ENCODE measurements at places on chromosomes 1 and 21.

GRCh38 chr1:220888417-220888986 is 9.3 kb downstream of the HLX start:
- no peak for DNase-seq

GRCh38 chr1:56320464-56321149 is 258.8 kb downstream of the PLPP3 start:
- DNase-seq, result no peak

DNA sequence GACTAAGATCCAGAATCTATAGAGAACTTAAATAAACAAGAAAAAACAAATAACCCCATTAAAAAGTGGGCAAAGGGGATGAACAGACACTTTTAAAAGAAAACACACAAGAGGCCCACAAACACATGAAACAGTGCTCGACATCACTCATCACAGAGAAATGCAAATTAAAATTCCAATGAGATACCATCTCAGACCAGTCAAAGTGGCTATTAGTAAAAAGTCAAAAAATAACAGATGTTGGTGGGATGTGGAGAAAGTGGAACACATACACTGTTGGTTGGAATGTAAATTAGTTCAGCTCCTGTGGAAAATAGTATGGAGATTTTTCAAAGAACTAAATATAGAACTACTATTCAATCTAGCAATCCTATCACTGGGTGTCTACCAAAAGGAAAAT is 143.1 kb downstream of the IFI44 start:
- no peak for DNase-seq

DNA sequence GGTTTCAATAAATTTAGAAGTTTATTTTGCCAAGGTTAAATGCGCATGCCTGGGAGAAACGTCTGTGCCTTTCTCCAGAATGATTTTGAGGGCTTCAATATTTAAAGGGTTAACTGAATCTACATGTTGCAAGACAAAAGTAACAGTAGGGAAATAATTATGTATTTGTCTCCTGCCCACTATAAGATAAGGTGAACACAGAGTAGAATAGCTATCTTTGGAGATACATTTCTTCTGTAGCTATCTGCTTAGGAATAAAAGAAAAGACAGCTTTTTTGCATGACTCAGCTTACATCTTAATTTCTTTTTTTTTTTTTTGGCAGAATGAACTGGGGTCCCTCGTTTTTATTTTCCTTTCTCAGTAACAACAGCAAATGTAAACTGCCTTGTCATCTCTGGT is 1351.6 kb downstream of the AMY1C start:
- DNase-seq, result no peak

GRCh38 chr1:232611834-232612233 is 18.1 kb downstream of the SIPA1L2 start:
- no peak for DNase-seq

DNA sequence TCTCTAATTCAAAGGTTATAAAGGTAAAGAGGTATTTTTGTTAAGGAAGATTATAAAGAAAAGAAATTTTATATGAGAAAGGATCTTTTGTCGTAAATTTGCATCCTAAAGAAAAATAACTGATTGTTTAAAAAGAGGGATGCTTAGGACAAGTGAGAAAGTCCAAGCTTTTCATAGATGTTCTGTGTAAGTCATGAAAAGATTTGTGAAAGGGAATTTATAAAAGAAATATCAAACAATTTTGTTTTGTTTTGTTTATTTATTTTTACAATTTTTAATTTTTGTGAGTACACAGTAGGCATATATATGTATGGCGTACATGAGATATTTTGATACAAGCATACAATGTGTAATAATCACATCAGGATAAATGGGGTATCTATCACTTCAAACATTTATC is 145.2 kb downstream of the ADSS2 start:
- no peak for DNase-seq

GRCh38 chr1:227928811-227929375 is 18.8 kb downstream of the WNT9A start:
- DNase-seq, result no peak

DNA sequence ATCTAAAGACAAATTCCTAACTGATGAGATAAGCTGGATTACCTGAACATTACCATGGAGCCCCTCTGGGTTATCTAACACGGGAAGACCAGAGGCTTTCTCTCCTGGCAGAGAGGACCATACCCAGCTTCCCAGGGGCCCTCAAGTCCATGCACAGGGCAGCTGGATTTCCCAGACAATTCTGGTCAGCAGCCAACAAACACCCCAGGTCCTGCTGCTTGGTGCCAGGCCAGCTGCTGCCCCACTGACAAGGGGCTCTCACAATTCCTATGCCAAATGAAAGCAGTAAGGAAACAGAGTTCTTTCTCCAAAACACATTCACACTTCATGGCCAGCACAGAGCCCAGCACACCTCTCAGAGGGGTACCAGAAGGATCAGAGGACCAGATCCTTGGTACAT is 114.2 kb downstream of the HLCS start:
- DNase-seq, result no peak

DNA sequence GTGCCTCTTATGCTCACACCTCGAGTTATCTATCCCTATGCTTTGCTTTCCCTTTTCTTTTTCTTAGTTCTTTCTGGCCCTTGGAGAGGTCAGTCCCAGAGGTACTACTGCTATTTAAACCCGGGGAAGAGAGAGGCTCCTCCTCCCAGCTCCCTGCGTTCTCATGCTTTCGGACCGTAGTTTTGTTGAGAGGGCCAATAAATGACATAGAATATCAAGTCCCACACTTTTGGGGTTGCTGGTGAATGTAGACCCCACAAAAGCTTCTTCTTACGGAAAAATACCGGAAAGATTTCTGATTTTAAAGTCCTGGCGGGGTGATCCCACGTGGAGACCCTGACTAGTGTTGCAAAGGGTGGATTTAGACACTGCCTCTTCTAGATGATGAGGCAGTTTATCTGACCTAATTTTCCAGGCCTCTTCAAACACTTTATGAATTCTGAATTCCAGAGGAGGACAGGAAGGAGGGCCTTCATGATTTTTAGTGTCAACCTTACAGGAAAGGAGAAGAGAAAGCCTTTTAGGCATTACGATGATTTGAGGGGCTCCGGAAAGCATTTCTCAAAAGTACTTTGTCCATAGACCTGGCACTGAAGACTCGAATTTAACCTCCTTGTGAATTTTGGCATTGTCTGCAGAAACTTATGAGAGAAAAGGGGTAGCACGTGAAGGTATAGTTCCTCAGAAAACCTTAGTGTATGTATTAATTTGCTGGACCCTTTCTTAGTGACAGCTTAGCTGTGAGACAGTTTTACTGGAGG is 694 bp downstream of the TMEM167B start:
- no peak for DNase-seq

DNA sequence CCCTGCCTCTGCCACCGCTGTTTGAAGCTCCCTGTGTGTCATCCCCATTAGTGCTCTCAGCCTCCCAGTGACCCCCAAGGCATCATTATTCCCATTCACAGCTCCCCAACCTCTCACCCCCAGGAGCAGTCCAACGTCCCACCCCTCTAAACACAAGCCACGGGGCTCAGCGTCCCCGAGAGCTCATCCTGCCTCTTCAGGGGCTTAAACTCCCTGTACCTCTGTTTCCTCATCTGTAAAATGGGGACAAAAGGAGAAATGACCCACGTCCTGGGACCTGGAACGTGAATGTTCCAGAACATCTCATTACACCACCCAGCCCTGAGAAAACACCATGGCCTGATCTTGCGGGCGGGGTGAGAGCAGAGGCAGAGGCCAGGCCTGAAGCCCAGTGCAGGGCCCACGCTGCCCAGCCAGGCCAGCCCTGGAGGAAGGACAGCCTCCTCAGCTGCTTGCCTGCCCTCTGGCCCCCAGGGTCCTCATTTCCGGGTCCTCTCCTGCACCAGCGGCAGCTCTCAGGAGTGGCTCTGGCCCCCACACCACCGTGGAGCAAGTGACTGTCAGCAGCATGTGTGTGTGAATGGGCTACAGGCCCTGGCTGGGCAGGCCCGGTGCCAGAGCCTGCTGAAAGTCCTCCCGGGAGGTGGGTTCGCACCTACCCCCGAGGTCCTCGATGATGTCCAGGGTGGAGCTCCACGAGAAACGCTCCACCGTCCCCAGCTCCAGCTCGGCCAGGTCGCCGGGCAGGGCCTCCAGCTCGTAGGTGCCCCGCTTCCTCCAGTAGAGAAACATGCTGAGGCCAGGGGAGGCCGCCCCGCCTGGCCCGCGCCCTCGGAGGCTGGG is 14.1 kb upstream of the PLEKHG5 start:
- no peak for DNase-seq

DNA sequence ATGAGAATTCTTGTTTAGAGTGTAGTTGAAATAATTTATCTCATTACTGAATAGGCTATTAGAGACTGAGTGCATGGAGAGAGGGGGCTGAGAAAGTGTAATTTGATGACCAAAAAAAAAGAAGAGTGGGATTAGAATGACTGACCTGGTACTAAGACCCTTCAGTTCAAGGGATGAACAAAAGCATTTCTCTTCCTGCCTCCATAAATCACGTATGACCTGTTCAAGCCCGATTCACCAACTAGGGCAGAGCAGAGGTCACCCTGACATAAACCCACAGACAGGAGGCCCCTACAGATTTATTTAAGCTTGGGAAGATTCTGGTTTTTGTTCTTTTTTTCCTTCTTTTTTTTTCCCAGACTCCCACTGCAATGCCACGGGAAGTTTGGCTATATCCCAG is 123.7 kb upstream of the COP1 start:
- DNase-seq, result no peak

- DNase-seq, result no peak
Observed at GRCh38 chr21:35216996-35217395, 167.9 kb upstream of the RUNX1 start.

DNA sequence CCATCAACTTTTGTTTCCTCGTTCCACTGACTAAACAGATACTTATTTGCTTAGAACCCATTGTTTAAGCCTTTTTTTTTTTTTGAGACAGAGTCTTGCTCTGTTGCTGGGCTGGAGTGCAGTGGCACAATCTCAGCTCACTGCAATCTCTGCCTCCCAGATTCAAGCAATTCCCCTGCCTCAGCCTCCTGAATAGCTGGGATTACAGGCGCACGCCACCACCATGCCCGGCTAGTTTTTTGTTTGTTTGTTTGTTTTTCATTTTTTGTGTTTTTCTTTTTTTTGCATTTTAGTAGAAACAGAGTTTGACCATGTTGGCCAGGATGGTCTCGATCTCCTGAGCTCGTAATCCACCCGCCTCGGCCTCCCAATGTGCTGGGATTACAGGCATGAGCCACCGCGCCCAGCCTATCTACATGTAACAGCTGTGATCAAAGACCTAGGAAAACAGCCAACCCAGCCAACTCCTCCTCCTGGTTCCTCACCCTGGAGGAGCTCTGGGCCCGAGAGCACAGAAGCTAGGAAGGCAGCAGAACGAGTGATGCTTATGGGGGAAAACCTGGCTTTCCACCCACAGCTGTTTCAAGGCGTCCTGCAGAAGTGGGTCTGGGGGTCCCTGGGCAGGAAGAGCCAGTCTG is 32.9 kb downstream of the KCNN3 start:
- DNase-seq, result no peak

GRCh38 chr21:21436012-21436534 is 437.9 kb downstream of the NCAM2 start:
- no peak for DNase-seq

DNA sequence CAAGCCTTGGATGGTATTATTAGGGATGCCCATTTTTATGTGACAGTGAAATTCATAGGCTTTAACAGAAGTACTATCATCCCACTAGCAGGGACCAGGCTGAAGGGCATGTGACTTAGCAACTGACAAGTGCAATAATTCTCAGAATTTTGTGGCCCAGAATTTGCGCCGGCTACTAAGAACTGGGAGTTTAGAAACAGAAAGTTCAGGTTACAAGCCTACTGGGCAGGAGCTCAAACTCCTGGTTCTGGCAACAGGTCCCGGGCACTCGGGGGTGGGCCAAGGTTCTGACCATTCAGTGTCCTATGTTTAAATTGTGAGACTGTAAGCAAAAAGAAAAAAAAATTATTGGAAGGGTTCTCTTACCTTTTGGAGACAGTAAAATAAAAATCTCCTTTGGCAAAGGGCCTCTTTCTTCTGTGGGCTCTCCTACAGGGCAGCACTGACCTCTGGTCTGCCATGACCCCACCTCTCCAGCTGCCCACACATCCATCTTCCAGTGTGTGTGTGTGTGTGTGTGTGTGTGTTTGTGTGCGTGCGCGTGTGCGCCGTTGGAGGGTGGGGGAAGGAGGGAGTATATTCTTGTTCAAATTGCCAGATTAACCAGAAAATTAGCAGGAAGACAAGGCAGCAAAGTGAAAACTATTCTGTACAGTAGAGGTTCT is 26.1 kb downstream of the IRF2BP2 start:
- no peak for DNase-seq

GRCh38 chr1:208175508-208175895 is 68.7 kb downstream of the PLXNA2 start:
- no peak for DNase-seq

DNA sequence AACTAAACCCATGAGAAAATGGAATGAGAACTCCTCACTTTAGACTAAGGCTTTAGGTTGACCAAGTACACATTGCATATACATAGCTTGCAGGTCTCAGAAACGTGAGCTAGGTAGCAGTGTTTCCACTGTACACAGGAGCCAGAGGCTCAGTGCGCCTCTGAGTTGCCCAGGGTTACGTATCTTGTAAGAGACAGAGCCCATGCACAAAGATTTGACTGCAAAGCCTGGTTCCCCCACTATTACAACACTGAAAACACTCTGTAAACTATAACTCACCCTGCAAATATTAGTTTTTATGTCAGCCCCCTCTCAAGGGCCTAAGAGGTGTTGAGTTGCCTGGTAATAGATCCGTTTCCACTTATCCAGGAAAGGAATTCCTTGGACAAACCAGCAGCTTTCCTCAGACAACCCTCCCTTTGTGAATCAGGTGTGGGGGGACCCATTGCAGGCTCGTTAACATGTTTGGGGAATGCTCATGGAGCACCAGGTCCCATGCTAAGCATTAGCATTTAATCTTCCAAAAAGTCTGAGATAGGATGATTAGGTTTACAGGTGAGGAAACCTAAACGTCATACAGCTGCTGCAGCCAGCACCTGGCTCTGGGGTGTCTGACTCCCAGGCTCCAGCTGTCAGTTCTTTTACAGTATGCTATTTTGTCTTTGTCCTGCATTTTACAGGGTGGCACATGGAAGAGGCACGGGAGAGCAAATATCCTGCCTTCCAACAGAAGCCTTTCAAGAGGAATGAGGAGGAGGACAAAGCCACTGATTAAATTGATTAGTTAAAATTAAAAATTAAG is 25.7 kb downstream of the TENT5C start:
- no peak for DNase-seq

- DNase-seq, result peak; percentile 40
Observed at GRCh38 chr1:2801535-2802291, at the start of gene TTC34. TTC34 (minus strand) TSS chr1:2801693; CDS start chr1:2800827, 866 bp downstream.

- no peak for DNase-seq
Observed at GRCh38 chr1:87673309-87673708, 344.6 kb downstream of the LMO4 start.

GRCh38 chr1:30284226-30284625 is 439.2 kb downstream of the MATN1 start:
- DNase-seq, result no peak

DNA sequence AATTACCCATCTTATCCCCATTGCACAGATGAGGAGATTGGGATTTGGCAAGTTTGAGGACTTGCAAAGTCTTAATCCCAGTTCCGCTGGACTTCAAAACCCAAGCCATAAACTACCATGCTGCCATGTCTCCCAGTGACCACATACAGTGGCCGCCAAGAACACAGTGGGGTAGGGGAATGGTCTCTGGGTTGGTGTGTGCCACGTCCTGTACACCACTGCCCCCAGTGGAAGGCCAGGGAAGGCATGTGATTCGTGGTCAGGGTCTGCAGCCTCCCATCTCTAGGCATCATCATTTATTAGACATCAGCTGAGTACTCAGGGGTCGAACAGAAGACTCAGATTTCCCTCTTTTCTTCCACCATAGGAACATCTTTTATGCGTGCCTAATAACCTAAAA is 76.0 kb downstream of the MAN1C1 start:
- no peak for DNase-seq
